ENCODE measurements at places on chromosomes 3 and 15.

- DNase-seq: no peak
These were observed 43.2 kb upstream of the BOC start for GRCh38 chr3:113167825-113168801.

DNA sequence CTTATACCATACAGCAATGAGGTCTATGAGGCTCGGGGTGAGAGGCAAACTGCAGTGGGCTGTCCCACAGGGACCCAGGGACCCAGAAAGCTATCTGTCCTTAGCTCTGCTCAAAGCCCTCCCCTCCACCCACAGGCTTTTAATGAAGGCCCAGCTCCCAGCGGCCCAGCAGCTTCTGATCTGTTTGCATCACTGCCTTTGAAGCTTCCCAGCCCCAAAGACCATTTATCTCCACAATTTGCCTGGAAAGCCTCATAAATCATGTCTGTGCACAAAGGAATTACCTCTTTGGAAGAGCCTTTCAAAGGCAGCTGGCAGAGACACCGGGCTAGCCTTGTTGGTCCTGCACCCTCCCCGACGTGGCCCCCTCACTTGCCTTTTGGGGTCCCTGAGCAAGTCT, 123.9 kb downstream of the RAB11A start:
- no peak for DNase-seq

GRCh38 chr3:29565236-29565635, 284.4 kb downstream of the RBMS3 start:
- no peak for DNase-seq

DNA sequence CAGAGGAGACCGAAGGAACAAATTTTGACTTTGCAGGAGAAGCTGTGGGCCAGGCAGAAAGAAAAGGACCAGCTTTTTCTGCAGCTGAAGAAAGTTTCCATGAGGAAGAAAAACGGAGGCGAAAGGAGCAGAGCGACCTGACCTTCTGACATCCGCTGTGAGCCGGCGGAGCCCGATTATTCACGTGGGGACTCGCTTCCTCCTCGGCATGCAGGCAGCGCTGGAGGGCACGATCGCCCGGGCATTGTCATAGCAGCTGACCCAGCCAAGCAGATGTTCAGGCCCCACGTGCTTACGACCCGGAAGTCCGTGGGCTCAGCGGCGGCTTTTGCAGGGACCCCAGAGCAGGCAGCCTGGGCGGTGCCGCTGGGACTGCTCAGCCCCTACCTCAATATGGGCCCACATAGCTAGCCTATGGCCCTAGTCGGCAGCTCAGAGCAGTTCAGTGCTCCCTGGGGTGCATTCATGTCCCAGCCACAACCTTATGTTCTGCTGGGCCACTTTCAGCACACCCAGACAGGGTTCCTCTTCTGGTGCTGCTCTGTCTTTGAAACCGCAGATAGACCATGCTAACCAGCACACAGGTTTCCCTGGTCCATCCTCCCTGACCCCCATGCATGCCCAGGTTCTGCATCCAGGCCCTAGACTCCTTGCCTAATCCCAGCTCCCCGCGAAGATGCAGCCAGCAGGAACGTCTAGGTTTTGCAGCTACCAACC, 10.5 kb upstream of the EIF4A2 start:
- peak; percentile 51 for DNase-seq

DNA sequence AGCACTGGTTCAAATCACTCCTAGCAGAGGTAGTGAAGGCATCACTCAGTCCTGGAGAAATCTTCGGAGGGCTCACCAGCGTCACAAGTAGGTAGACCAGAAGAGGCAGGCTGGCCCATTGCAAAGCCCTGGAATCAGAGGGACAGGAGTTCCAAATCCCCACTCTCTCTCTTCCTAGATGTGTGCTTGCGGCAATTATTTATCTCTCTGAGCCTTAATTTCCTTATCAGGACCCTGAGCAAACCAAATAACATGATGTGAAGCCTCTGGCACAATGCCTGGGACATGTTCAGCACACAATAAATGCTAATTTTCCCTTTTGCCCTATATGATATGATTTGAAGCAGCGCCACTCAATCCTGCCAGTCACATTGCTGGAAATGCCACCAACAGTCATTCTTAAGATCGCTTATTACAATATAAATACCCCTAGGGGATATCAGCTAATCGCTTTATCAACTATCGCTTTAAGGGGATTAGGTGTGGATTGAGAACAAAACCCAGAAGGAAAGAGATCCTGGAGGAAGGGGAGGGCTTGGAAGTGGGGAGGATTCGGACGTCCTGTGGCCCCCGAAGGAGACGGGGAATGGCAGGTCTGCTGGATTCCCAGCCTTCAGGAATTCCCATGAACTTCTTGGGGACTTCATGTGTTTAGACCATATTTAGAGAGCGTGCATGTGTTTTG, 59.5 kb upstream of the TSEN2 start:
- no peak for DNase-seq

DNA sequence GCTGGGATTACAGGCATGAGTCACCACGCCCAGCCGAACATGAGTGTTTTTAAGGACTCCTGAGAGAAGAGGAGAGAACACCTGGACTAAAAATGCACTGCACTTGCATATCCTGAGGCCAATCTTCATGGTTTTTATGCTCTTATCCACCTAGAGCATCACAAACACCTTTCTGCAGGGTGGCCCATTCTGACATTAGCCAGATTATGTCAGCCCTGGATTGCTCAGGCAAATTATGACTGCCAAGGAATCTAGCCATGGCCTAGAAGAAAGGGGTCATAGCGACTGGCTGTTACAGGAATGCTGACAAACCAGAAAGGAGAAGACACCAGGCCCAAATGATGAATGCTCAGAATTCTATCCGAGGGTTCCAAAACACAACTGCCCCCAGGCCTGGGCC, 40.9 kb upstream of the HERC1 start:
- DNase-seq: no peak

GRCh38 chr15:32825219-32825618, 107.4 kb downstream of the GREM1 start:
- DNase-seq: peak; percentile 61

GRCh38 chr3:37074178-37074577, 80.9 kb downstream of the MLH1 start:
- DNase-seq: peak; percentile 86

GRCh38 chr15:43253431-43254403, 13.0 kb downstream of the TGM5 start:
- peak; percentile 52 for DNase-seq

DNA sequence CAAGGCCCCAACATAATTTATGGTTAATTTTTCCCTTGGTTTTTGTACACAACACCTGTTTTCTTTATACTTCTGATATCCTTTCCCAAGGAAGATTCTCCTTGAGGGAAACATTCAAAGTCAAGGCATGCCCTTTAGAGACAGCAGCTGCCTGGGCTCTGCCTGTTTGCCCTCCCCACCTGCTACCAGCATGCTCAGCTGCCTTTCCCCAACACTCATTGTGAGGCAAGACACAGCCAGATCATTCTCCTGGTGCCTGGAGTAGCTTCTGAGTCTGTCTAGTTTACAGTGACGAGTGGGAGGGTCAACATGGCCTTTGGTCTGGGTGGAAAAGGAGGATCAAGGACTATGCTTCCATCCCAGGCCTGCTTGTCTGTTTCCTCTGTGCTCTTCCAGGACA, 132.5 kb downstream of the EPHB1 start:
- DNase-seq: no peak

GRCh38 chr3:46013316-46014094, 13.8 kb downstream of the XCR1 start:
- DNase-seq: no peak

DNA sequence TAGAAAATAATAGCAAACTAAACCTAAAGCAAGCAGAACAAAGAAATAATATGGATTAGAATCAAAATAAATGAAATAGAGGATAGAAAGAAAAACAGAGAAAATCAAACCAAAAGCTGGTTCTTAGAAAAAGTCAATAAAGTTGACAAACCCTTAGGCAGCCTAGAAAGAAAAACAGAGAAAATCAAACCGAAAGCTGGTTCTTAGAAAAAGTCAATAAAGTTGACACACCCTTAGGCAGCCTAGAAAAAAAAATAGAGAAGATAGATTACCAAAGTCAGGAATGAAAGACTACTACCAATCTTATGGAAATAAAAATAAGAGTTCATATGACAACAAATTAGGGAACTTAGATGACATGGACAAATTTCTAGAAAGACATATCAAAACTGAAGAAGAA, 142.4 kb downstream of the LRRC28 start:
- DNase-seq: no peak

DNA sequence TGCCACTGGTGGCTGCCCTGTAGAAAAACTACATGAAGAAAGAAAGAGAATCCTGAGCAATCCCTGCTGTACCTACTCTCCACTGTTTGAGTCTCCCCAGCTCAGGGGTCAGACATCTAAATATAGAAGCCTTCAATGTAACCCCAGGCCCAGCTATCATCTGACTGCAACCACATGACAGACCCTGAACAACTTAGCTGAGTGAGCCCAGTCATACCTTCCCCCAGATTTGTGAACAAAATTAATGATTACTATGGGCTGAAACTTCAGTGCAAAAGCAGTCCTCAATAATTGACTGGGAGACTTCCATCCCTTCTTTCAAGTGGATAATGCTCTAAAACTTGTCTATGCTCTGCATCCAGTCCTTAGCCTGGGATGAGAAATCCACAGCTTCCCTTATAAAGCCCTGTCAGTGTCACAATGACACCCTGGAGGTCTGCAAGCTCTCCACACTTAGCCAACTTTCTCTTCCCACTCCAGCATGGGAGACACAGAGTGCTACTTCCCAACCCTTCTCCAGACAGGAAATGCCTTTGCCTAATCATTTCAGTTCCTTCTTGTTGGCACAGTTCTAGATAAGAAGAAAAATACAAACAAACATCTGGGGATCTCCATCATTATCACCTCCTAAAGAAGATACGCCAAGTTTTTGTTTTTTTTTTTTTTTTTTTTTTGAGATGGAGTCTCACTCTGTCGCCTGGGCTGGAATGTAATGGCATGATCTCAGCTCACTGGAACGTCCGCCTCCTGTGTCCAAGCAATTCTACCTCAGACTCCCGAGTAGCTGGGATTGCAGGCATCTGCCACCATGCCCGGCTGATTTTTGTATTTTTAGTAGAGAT, 198.5 kb upstream of the GADL1 start:
- DNase-seq: peak; percentile 50

GRCh38 chr15:65920825-65921309, 51.6 kb downstream of the RAB11A start:
- peak; percentile 34 for DNase-seq

GRCh38 chr15:47720555-47720954, 3.2 kb downstream of the SEMA6D start:
- DNase-seq: no peak

DNA sequence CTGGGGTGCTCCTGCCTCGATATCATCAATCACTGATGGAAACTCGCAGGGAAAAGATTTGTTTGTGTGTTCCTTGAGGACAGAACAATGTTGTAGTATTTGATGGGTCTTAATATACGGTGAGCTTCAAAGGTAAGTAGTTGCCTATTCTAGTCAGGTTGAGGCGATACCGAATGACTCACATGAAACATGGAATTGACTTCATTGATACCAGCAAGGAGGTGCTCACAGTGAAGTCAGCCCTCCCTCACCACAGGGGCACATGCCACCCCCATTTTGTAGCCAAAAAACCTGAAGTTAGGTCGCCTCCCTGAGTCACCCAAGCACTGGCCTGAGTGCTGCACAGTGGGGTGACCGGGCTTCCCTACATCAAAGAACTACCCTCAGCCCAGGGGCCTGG, 3.7 kb upstream of the ALDH1A3 start:
- DNase-seq: no peak

DNA sequence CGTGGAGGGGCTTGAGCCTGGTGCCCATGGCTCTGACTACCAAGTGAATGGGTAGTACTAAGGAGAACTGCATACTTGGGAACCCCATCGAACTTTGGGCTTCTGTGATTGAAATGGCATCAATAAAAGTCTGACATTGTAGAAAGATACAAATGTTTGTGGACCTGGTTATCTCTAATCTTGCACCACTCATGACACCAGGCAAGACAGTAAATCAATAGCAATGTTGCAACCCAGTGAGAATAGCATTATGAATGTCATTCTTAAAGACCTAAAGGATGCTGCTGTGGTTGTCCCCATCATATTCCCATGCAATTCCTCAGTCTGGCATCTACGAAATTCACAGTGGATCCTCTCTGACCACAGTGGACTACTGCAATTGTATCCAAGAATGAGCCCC, 233.6 kb upstream of the LYSMD4 start:
- DNase-seq: no peak

DNA sequence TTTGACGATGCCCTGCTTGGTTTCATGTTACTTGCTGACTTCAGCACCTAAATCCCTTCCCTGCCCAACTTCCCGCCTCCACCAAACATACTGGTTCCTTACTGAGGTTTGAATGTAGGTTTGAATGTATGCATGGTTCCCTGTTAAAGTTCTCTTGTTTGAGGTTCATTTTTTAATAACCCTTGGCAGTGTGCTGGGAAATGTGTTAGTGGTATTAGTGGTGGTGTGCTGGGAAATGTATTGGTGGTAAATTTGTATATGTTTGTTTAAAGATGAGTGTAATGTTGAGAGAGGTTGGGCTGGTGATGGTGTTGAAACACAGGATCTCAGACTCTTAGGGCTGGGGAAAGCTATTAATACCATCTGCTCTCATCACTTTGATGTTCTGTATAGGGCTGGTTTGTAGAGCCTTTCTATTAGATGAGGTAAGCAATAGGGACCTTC, 392.7 kb downstream of the PTPRG start:
- DNase-seq: peak; percentile 58

DNA sequence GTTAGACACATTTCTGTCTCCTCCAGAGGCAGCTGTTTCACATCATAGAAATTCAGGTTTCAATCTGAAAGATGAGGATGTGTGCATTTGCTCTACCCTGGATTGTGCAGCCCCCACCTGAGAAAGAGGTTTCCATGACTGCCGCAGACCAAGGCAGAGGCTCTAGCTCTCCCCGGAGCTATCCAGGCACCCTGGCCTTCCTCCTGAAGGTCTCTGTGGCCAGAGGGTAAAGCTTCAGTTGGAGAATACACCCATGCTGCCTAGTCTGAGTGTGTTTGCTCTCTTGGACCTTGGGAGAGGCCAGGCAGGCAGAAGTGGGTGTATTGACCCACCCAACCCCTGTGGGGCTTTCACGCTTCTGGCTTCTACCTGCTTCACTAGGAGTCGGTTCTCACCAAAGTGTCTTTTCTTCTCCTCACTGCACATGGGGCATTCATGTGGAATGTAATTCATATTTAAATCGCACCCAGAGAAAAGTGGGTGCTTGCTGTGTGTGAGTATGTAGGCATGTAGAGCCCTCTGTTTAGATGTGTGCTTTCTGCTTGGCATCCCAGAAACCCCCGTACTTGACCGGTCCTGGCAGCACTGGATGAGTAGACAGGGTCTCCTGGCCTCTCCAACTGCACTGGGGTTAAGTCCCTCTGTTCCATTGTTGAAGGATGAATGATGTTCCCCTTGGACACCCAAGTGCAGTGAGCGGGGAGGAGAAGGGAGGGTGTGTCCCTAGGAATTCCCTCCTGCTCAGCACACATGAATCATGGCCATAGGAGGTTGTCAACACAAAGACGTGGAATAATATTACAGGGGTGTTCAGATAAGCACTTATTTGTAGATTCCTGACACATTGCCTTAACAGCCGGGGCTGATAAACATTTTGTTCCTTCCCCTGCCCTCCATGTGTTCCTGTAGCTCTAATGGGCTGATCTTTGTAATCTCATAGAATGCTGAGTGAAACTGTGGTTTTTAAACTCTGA, 20.3 kb upstream of the RAB6B start:
- peak; percentile 65 for DNase-seq

All from fibroblast of skin of back (primary cell).